ENCODE measurements at places on chromosomes 3 and 15.
A peak's percentile ranks its signal among the peaks of the same experiment; 100 is the strongest.

- DNase-seq: no peak
Observed at GRCh38 chr15:77493324-77493907, 72.7 kb downstream of the HMG20A start.

DNA sequence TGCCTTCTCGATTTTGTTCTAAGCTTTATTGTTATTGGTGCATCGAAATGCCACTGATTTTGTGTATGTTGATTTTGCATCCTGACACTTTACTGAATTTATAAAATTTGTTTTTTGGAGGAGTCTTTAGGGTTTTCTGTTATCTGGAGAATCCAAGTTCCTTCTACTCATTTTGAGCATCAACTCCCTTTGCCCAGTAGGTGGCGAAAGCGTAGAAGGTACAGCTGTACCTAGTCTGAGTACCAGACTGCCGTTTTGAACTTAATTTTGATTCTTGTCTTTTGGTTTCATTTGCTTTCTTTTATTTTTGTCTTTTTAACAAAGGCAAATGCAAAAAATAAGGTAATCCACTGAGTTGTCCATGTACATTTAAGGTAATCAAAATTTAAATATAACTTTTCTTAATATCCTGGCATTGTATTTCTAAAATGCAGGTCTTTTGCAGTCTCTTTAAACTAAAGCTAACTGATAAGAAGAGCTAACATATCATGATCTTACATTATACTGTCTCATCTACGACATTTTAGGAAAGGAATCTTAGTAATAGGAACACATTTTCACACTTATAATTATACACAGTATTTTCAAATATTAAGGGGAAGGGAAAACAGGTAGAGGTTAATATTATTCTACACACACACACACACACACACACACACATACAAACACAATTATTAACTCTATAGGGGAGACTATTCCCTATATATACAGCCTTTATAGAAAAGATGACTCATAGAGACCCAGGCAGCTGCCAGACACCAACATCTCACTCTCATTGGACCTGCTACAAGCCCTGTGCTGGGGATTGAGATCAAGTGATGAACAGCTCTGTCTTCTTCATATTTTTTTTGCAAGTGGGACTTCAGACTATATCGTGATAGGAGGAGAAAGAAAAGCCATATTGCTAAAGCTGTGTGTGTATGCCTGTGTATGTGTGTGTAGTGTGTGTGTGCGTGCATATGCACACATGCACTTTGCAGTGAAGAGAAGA, 71.8 kb downstream of the SYNPR start:
- peak; percentile 36 for DNase-seq

DNA sequence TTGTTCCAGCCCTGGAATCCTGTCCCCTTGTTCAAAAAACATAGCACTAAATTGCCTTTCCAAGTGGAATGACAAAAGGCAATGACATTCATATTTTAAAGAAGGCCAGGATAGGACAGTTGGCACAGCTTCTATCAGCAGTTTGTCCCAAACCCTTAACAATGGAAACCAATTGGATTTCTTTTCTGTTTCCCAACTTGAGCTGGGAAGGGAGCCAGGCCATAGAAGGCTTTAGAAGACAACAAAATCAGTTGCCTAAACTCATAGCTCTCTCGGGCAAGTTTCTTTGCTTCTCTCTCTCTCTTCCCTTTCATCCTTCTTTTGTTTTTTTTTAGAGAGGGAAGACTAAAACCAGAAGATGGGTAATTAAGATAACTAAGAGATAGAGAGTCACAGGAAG, 227.7 kb upstream of the TPRG1 start:
- no peak for DNase-seq

GRCh38 chr3:83842511-83842910, 1116.3 kb upstream of the CADM2 start:
- no peak for DNase-seq

DNA sequence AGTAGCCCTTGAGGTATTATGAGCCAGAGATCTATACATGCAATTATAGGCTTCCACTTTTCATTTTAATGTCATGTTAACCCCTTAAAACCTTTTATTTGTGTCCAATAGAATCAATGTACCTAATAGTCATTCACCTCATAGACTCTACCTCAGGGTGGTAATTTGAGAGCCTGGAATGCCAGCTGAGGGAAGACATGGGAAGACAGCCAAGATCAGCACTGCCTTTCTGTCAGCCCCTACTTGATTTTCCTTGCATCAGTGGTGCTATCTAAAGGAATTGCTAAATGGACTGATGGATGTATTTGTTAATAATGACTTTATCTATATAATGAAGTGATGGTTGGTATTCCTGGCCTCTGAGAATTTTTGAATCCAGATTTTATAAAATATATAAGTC, 113.3 kb upstream of the GBE1 start:
- no peak for DNase-seq

DNA sequence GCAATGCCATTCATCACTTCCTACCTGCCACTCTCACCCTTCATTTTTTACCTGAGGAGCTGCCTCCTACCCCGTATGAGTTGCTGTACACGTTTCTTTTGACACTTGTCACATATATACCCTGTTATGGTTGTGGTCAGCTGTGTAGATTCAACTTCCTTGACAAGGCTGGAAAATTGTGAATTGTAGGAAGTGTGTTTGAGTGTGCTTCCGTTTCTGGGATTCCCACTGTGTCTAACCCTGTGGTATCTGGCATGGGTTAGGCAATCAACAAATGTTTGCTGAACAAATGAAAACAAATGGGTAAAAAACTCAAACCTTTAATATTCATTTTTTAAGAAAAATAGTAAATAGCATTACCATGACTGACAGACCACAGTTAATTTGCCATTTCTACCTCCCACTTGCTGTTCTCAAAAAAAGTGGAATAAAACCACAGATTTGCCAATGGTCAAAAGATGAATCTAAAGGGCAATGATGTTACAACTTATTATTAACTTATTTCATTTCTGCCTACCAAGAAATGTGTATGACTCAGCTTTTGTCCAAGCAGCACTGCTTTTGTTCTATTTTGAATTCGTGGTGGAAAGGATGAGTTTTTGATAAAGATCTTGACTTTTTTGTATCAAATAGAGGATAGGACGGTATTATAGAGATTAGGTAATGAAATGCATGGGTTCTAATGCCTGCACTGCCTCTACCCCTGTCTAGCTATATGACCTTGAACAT, 404.6 kb downstream of the LPP start:
- DNase-seq: no peak

DNA sequence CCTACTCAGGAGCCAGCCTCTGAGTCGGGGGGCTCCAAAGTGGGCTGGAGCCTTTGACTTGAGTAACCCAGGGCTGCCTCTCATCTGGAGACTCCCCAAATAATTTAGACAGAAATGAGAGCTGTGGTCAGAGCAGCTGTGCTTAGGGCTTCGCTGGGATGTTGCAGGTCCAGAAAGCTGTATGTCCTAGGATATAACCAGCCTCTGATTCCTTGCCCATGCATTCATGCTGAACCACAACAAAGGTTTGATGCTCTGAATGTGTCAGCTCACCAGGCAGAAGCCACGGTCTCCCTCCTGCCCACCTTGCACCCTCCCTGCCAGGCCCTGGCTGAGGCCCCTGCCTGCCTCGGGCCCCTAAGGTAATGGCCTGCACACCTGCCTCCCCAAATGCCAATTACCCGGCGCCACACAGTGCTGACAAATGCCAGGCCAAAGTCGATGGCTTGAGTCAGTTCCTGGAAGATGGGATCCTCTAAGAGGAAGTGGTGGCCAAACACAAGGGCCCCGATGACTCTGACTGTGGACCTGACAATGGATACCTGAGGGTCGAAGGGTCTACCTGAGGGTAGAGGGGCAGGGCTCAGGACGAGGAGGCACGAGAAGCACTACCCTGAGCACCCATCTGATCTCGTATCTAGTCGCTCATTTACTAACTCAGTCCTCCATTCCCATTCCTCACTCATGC, 21.7 kb upstream of the PARL start:
- DNase-seq: no peak

GRCh38 chr3:112675943-112676535, 35.1 kb upstream of the CCDC80 start:
- DNase-seq: no peak

GRCh38 chr15:60384053-60384452, 13.7 kb downstream of the ANXA2 start:
- no peak for DNase-seq

- DNase-seq: no peak
Observed at GRCh38 chr3:11622586-11623550, 20.8 kb downstream of the VGLL4 start.

GRCh38 chr3:52022323-52023100, 26.8 kb upstream of the RPL29 start:
- DNase-seq: peak; percentile 85

- peak; percentile 96 for DNase-seq
Observed at GRCh38 chr15:40340740-40341400, at the start of gene CCDC9B. TSS of gene CCDC9B (minus strand) at chr15:40340939. CDS start at chr15:40340819, 120 bp downstream.

DNA sequence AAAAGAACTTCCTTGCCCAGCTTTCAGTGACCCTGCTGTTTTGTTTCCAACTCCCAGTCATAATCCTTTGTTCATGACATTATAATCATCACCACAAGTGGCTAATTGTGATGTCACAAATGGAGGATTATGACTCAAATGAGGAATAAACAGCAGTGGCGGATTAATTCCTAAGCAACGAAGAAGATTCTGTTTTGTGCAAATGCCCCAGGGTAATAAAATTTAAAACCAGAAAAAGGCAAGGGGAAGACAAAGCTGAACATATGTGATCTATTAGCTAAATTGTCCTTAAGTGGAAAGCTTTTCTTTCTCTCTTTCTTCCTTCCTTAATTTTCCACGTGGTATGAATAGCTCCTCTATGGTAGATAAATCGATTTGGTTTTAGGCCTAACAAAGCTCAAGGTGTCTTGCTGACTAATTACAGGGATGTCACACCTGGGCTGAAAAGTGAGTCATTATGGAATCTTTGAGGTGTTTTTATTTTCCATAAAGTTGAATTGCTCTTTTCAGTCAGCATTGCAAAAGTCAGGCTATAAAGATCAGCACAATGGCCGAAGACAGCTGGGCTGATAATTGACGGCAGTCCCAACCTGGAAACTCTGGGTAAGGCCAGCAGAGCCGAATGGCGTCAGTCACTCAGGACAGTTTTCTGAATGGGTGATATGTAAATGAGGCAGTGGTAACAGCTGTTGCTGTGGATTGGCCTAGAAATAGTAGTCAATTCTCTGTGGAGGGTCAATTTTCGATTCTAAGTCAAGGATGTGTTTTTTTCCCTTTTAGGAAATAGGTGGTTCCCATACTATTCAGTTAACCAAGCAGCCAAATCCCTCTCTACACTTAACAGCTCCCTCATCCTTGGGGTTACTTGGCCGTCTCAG, 121.5 kb downstream of the PTPRG start:
- no peak for DNase-seq

GRCh38 chr3:64575211-64575844, 112.5 kb downstream of the ADAMTS9 start:
- no peak for DNase-seq

GRCh38 chr3:48440590-48440958, 517 bp downstream of the TMA7 start:
- no peak for DNase-seq

GRCh38 chr3:178392511-178392926, 143.7 kb upstream of the KCNMB2 start:
- no peak for DNase-seq

- DNase-seq: no peak
Observed at GRCh38 chr3:131329774-131330173, 51.8 kb upstream of the NUDT16 start.

GRCh38 chr3:143081844-143082778, 37.5 kb upstream of the CHST2 start:
- DNase-seq: no peak

DNA sequence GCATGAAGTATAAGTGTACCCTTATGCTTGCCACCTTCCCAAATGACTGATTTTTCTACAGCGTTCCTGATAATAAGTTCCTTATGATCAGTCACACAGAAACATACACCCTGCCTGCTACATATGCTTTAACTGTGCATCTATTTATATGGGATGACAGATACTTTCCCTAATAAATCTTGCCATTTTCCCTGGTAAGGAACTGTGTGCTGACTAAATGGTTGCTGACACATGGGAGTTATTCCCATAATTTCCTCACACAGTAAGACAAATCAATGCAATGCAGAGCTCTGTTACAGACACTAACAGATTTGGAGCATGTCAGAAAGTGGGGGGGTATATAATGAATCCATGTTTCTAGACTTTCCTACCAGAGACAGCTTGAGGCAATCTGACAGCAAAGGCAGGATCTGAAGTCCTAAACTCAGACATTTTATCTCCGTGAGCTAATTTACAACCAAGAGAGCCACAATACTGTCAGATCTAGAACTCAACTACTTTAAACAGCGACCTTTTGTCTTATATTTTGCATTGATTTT, 86.9 kb upstream of the TCF12 start:
- no peak for DNase-seq

GRCh38 chr15:100053474-100054121, 288.2 kb downstream of the ADAMTS17 start:
- DNase-seq: no peak

DNA sequence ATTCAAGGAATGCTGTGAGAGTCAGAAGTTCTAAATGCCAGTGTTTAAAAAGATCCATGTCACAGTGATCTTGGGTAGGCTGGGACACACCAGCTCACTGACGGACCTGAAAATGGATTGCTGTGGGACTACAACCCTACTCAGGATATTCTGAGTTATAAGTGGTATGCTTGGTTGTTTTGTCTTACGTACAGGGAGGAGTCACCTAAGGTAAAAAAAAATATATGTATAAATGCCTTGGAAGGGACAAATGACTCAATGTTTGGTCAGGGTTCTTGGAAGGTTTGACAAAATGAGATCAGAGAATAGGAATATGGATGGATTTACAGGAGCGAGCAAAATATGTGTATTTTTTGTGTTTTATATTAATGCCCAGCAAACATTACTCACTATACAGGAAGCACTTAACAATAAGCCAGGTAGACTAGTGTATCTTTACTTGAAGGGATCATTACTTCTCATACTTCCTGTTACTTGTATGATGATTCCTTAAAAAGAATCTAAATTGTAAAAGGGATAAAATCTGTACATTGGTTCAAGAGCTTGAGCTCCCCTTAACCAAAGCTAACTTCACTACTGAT, 767.3 kb downstream of the GBE1 start:
- DNase-seq: no peak

- no peak for DNase-seq
Observed at GRCh38 chr3:111794711-111795110, 64.4 kb upstream of the PHLDB2 start.

DNA sequence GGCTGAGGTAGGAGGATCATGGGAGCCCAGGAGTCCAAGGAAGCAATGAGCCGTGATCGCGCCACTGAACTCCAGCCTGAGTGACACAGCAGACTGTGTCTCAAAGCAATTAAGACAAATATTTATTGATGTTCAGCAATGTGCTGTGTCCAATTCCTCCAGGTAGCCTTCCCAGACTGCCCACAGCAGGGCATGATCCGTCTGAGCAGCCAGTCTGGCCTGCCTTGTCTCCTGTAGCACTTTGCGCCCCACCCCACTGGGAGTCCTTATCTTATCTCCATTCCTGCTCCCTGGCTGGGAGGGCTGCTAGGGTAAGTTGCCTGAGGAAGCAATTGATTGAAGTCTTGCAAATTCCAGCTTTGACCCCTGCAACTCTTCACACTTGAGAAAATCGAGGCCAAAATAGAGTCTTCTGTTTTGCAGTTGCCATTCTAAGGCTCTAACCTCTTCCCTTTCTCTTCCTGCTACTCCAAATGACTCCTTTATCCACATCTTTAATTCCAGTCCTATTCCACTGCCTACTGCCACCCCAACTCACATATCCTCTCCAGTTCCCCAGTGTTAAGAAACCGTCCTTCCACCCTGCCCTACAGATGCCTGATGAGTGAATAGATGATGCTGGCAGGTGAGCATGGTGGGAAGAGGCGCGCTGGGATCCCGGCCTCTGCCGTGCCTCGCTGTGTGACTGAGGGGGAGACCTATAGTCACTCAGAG, 26.9 kb upstream of the LCTL start:
- DNase-seq: no peak

- no peak for DNase-seq
Observed at GRCh38 chr3:16871915-16872842, 12.6 kb upstream of the PLCL2 start.
